Esophagus muscularis mucosa (tissue), 4 donors: ENCODE measurements at places on chromosomes 5 and 9. TPM values are rescaled to one million over a fixed set of nuclear protein-coding genes. Genes with fewer than 3 reads are reported as not detected.

DNA sequence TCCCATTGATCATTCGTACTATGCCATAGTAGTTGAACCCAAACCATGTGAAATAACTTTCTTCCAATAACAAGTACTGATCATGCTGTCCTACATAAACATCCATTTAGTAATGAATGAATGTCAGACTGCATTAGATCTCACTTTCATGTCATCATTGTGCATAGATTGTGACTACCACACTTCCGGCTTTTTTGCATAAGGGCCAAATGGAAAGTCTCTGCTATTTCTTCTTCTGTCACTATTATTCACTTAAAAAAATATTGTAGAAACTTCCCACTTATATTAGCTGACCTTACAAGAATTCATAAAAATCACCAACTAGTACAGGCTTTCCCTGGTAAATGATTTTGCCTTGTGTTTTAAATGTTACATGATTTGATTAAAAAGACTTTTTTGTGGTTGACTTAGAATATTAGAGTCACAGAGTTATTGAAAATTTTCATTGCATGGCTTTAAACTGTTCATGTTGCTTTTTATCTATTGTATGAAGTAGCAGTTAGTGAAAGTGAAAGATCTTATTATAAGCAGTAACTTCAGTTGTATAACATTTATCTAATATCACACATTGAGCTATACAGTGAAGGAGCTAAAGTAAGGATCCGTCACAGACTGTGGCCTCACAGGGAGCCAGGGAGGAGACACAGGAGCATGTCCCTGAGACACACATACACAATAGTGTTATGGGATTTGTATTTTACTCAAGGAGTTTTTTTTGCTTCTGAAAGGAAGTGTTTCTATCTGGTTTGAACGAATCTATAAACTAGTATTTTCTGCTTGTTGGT is 33.9 kb downstream of the LMNB1 start:
- H3K27me3 ChIP-seq = no peaks in the 10 kb centered on the region
- H3K36me3 ChIP-seq = no peaks in the 10 kb centered on the region
- H3K27ac ChIP-seq = no peak overlapping the region

FAM81B gene
- total RNA-seq = not detected

DNA sequence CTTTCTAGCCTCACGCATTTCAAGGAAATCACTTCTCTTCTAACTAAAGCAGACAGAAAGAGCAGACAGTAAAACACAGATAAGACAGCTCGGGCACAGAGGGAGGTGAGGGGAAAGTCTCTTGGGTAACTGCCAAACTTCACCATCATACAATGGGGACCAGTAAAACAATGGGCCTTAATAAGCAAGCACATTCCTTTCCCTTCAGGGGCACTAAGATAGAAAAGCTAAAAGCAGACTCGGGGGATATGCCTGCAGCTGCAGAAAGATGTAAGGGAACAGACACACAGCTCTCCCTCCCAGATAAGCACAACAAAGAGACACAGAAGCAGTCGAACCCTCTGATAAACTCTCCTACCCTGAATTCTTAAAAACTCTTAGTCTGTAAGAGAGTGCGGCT is 15.6 kb upstream of the CKS2 start:
- no peak overlapping the region for H3K27ac ChIP-seq
- no peaks in the 10 kb centered on the region for H3K27me3 ChIP-seq
- H3K4me3 ChIP-seq = no peak overlapping the region
- no peaks in the 10 kb centered on the region for H3K4me1 ChIP-seq
- no peaks in the 10 kb centered on the region for H3K36me3 ChIP-seq

DNA sequence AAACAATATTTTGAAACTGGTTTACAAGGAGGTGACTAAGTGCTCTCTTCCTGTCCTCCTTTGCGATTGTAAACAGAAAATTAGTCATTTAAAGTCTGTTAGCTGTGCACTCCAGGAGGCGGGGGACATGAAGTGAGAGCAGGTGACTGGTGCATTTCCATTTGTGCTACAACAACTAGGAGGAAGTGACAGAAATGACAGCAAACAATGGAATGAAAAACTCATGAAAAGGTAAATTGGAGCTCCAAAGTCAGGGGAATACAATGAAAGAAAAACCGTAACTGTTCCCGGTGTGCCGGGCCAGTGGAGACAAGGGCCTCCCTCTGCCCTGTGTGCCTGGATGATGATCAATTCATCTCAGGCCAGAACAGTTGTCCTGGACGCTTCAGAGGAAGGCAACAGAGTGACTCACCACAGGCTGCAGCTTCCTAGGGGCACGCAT is 439.9 kb downstream of the GADD45G start:
- H3K36me3 ChIP-seq = no peaks in the 10 kb centered on the region
- no peaks in the 10 kb centered on the region for H3K4me1 ChIP-seq
- no peak overlapping the region for H3K4me3 ChIP-seq
- peak; percentile 45 for DNase-seq
- no peaks in the 10 kb centered on the region for H3K27me3 ChIP-seq

DNA sequence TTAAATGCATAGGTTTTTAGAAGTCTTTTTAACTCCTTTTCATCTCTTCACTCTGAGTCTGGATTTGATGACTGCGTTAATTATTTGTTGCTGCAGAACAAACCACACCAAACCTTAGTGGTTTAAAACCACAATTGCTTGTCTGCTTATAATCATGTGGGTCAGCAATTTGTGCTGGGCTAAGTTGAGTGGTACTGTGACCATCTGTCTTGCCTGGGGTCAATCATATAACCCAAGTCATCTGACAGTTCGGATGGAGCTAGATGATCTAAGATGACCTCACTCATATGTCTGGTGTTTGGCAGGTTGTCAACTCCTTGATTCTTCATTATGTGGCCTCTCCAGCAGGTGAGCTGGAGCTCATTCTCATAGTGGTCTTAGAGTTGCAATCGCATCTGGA is 219.1 kb upstream of the ELAVL2 start:
- DNase-seq = no peak
- no peak overlapping the region for H3K27ac ChIP-seq
- no peaks in the 10 kb centered on the region for H3K27me3 ChIP-seq
- H3K4me1 ChIP-seq = no peaks in the 10 kb centered on the region

- H3K4me1 ChIP-seq = peaks cover 34% of the 10 kb centered on the region
- no peak for DNase-seq
- no peaks in the 10 kb centered on the region for H3K27me3 ChIP-seq
- no peaks in the 10 kb centered on the region for H3K36me3 ChIP-seq
Observed at GRCh38 chr9:68552700-68553476, 12.2 kb upstream of the TMEM252 start.

GRCh38 chr9:127128341-127129072 is 6.1 kb upstream of the ANGPTL2 start:
- H3K27ac ChIP-seq = peak overlapping the region; percentile 65
- H3K4me1 ChIP-seq = peaks cover 74% of the 10 kb centered on the region
- DNase-seq = no peak
- H3K4me3 ChIP-seq = no peak overlapping the region
- no peaks in the 10 kb centered on the region for H3K27me3 ChIP-seq

DNA sequence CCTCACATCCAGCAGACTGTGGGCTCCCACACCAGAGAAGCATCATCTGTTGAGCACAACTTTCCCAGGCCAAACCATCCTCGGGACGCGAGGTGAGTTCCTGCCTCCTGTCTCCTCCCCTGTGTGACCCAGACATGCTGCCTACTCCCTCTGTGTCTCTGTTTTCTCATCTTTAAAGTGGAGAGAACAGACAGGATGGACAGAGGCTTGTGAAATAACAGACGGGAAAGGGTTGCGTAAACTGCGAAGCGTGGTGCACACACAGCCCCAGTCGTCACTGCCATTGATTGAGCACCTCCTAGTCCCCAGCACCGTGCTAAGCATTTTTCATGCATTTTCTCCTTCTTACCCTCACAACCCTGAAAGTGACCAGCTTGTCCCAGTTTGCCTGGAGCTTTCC is 52.1 kb upstream of the LMX1B start:
- H3K27me3 ChIP-seq = no peaks in the 10 kb centered on the region
- no peaks in the 10 kb centered on the region for H3K4me1 ChIP-seq
- no peaks in the 10 kb centered on the region for H3K36me3 ChIP-seq
- H3K4me3 ChIP-seq = no peak overlapping the region

- DNase-seq = no peak
- H3K36me3 ChIP-seq = no peaks in the 10 kb centered on the region
- H3K27ac ChIP-seq = no peak overlapping the region
- peaks cover 5% of the 10 kb centered on the region for H3K4me1 ChIP-seq
Observed at GRCh38 chr5:142506046-142506445, 179.8 kb downstream of the FGF1 start.

NME5 gene
- 5.4 TPM for total RNA-seq

DNA sequence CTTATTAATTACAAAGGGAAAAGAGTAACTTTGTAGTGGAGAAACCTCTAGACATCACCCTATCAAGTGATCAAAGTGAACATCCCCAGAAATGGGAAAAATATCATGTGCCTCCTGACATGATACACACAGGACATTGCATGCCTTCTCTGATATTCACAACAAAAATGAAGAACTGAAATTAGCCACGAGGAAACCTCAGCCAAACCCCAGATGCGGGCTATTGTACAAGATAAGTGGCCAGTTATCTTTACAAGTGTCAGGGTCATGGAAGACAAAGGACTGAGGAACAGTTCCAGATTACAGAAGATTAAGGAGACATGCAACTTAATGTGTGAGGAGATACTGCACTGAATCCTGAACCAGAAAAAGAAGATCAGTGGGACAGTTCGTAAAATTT is 23.8 kb upstream of the NPM1 start:
- H3K36me3 ChIP-seq = no peaks in the 10 kb centered on the region
- H3K4me3 ChIP-seq = no peak overlapping the region

MIER3 gene
- 11.1 TPM for total RNA-seq

FAM78A gene
- 2.9 TPM for total RNA-seq

- no peak overlapping the region for H3K4me3 ChIP-seq
- no peaks in the 10 kb centered on the region for H3K36me3 ChIP-seq
- DNase-seq = peak; percentile 91
- no peaks in the 10 kb centered on the region for H3K4me1 ChIP-seq
Observed at GRCh38 chr5:137254119-137255090, 244.7 kb downstream of the SPOCK1 start.
